ENCODE measurements at places on chromosomes 2 and 18. TPM values are rescaled to one million over a fixed set of nuclear protein-coding genes. Genes with fewer than 3 reads are reported as not detected.

GRCh38 chr2:50207881-50208280 is 824.1 kb downstream of the NRXN1 start:
- no peak for DNase-seq

The CROCC2 gene
- not detected for total RNA-seq

- DNase-seq, result no peak
Measured at GRCh38 chr18:14976736-14977430, 228.9 kb downstream of the ANKRD30B start.

The CNOT9 gene
- total RNA-seq, result 77.1 TPM

- no peak for DNase-seq
Measured at GRCh38 chr2:64137567-64137966, 6.7 kb downstream of the PELI1 start.

DNA sequence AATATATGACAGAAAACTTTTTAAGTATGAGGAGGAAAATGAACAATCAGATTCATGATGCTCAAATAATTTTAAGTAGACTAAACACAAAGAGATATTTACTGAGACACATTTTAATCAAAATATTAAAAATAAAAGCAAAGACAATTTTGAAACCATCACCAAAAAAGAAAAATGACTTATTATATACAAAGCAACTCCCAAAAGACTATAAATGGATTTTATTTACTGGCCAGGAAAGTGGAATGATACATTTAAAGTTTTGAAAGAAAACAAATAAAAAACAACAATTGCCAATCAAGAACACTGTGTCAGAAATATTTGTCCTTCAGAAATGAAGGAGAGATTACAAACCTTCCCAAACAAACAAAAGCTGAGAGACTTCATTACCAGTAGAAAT is 968.5 kb upstream of the CELF4 start:
- no peak for DNase-seq

The LYPD1 gene
- total RNA-seq, result not detected

The LRP1B gene
- not detected for total RNA-seq

- no peak for DNase-seq
Measured at GRCh38 chr2:199471443-199472057, 13.8 kb upstream of the SATB2 start.

The NFU1 gene
- 30.7 TPM for total RNA-seq

GRCh38 chr2:152280780-152281179 is 54.2 kb upstream of the FMNL2 start:
- no peak for DNase-seq

The ZSWIM2 gene
- not detected for total RNA-seq

- no peak for DNase-seq
Measured at GRCh38 chr2:163649080-163649479, 86.7 kb downstream of the FIGN start.
